Effector CD4-positive, alpha-beta T cell (primary cell): ENCODE measurements at places on chromosomes 1 and 21.

GRCh38 chr1:25889470-25889869 is 14.0 kb upstream of the PAQR7 start:
- no peak for DNase-seq

GRCh38 chr1:45686015-45686287 is 382 bp downstream of the GPBP1L1 start:
- DNase-seq = peak; percentile 66

GRCh38 chr1:242610209-242610608 is 85.7 kb upstream of the PLD5 start:
- no peak for DNase-seq

DNA sequence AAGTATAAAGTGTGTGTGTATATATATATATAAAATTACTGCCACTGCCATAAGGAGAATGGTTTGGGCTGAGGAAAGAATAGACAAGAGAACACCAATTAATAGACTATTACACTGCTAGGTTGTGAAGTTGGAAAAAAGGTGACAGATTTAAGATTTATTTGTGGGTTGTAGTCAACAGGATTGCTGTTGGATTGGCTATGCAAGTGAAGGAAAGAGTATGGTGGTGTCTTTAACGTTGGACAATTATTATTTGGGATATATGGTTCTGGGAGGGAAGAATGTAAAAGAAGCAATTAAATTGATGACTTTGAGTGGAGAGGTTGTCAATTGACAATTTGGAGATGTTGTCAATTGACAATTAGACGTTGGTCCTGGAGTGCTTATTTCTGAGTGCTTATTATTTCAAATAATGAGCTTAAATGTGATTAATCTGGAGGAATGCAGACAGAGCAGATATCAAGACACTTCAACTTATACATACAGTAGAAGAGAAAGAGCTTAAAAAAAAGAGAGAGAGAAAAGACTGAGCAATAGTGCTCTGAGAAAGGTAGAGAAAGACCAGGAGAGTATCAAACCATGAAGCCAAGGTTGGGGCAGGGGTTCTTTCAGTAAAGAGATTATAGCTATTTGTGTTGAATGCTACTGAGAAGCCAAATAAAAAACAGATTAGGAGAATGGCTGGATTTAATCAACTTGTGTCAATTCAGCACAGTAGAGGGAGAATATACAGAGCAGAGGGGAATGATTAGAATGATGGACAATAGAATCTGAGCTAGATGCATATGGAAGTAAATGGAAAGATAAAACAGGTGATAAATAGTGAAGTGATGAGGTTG is 9.7 kb downstream of the PTGS2 start:
- no peak for DNase-seq

GRCh38 chr1:181448461-181448860 is 34.9 kb upstream of the CACNA1E start:
- no peak for DNase-seq

DNA sequence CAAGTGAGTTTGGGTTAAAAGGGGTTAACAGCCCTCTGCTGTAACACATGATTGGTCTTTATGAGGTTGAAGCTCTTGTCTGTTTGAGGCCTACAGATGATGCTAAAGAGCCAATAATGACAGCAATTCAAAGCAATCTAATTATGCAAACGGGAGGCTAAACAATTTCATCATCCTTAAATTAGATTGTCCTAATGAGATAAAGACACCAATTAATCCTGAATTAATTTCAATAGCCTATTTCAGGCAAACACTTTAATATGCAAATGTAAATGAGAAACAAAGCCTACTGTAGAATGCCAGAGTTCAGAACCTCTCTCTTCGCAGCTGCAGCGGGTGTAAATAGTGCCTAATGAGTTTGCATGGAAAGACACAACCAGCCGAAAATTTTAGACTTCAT is 504.7 kb upstream of the PBX1 start:
- DNase-seq = no peak

DNA sequence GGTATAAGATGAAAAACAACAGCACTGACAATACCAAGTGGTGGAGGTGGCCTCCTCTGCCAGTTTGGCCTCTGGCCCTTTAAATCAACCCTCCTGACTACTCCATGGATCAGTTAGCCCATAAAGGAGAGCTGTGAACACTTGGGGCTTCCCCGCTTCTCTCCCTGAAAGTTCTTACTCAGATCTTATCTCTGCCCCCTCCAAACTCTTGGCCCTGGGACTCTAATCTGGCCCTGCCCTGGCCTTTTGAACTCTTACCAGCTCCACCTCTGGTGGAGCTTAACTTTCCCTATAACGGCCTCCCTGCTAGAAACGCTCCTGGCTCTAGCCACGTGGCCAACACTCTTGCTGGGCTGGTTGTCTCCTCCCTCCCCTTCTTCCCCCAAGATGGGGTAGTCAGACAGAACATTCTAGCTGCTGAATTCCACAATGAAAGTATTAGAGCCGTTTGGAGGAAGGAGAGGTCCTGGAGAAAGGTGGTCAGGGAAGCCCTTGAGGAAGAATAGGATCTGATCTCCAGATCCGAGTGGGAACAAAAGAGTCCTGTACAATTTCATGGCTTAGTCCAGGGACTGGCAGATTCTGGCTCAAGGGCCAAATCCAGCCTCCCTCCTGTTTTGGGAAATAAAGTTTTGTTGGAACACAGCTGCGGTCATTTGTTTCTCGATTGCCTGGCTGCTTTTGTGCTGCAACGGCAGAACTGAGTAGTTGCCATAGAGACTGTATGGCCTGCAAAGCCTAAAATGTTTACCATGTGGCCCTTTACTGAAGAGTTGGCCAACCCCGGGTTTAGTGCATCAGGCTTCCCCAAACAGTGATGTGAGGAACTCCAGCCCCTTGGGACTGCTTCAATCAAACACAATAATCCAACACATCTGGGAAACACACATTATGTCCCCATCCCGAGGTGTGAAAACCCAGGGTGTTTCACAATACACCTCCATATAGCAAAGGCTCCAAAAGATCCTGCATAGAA is 9.5 kb upstream of the PIGR start:
- DNase-seq = no peak

DNA sequence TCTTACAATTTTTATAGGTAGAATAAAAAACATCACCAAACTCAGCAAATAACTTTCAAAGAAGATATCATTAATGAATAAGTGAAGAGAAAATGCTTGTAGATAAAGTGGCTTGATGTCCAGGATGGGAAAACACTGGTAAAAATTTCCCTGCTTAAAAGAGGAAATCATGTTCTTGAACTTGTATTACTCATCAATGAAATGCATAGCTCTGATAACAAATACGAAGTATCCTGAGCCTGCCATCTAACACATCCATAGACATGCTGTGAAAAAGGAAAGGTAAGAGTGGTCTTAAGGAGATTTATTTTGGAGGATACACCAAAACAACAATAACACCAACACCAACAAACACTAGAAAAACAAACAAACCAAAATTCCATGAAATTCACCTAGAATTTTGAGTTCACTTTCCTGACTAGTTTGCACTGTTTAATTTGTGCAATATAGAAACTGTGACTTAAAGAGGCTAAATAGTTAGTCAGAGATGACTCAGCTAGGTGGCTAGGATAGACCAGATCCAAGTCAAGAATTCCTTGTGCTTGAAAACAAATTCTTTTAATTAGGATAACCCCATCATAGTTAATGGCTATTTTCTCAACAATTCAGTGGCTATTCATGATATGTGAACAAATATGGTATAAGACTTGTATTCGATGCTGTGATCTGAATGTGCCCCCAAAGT is 179.8 kb upstream of the KCNK2 start:
- no peak for DNase-seq

DNA sequence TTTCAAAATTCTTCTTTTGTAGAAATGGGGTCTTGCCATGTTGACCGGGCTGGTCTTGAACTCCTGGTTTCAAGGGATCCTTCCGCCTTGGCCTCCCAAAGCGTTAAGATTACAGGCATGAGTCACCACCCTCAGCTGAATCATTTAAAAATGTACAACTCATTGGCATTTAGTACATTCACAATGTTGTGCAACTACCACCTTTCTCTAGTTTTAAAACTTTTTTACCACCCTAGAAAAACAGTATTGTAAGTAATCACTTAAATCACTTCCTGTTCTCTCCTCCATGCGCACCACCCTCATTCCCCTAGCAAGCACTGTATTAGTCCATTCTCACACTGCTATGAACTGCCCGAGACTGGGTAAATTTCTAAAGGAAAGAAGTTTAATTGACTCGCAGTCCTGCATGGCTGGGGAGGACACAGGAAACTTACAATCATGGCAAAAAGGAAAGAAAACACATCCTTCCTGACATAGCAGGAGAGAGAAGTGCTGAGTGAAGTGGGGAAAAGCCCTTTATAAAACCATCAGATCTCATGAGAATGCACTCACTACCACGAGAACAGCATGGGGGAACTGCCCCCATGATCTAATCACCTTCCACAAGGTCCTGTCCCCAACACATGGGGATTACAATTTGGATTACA is 14.4 kb upstream of the THEM5 start:
- no peak for DNase-seq

- DNase-seq = no peak
Measured at GRCh38 chr1:203621559-203622262, 4.9 kb upstream of the ATP2B4 start.

DNA sequence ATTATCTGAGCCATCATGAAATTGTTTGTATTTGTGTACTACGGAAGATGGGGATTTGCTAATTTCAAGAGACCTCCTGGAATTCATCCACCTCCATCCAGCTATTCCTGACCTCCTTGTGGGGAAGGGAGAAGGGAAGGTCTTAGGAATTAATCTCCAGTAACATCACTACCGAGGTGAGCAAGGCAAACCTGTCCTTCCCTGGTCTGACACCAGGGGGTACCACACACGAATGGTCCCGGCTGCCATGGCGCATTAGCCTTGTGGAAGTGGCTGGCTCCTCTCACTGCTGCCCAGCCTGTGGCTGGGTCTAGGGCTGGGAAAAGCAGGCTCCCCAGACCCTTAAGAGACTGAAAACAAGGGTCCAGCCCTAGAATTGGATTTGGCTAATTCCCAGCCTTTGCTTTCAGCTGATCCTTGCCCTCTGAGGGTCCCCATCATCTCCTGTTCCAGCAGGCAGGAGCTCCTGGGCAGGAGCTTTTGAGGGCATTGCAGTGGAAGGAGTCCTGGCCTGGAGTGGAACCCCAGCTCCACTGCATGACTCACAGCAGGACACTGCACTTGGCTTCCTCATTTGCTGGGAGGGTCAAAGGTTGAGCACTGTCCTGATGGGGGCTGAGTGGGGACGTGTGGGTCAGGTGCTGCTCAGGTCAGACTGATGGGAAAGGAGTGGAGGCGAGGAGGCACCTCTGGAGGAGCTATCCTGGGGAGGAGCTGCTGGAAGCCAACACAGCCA is 34.8 kb downstream of the RIMS3 start:
- no peak for DNase-seq

GRCh38 chr1:40895601-40896000 is 33.4 kb upstream of the CITED4 start:
- no peak for DNase-seq

- DNase-seq = no peak
Measured at GRCh38 chr1:101065575-101065974, 40.0 kb upstream of the DPH5 start.

DNA sequence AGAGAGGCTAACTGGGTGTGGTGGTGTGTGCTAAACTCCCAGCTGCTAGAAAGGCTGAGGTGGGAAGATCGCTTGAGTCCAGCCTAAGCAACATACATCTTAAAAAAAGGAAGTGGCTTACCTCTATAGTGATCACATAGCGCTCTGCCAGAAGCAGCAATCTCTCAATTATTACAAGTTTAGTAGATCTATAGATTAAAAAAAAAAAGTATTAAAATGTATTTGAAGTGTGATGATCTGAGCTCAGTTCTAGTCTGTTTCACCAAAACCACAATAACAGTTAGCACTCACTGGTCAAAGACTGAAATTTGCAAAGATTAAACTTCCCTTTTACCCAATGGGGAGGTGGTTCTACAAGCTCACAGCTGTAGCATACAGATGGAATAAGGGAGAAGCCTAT is 76.3 kb downstream of the USP24 start:
- DNase-seq = no peak

DNA sequence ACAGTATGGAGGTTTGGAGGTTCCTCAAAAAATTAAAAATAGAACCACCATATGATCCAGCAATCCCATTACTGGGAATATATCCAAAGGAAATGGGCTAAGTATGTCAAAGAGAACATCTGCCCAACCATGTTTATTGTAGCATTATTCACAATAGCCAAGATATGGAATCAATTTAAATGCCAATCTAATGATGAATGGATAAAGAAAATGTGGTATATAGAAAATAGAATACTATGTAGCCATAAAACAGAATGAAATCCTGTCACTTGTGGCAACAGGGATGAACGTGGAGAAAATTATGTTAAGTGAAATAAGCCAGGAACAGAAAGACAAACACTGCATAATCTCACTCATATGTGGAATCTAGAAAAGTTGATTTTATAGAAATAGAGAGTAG is 201.7 kb upstream of the AJAP1 start:
- DNase-seq = no peak

GRCh38 chr21:15309721-15310120 is 244.9 kb upstream of the NRIP1 start:
- no peak for DNase-seq

DNA sequence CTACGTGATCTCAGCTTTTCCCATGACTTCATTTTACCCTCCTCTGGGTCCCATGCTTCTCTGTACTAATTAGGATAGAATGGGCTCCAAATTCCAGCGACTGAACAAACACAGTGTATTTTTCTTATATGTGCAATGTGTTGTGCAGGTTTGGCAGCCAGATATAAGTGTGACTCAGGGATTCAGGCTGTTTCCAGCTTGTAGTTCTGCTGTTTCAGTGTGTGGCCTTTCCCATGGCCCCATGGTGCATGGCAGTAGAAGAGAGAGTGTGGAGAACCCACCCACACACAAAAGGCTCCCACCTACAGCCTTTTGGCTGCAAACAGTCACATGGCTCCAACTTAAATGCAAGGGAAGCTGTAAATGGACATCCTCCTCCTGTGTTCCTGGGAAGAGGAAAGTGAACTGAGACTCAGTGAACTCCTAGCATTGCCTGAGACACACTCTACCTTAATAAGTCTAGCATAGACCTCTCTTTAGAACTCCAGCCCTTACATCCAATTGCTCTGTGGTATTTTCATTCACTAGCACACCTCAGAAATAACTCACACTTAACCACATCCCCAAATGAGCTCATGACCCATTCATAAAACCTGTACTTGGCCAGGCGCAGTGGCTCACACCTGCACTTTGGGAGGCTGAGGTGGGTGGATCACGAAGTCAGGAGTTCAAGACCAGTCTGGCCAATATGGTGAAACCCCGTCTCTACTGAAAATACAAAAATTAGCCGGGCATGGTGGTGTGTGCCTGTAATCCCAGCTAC is 58.7 kb downstream of the KIAA0040 start:
- DNase-seq = no peak

- no peak for DNase-seq
Measured at GRCh38 chr21:36218691-36219090, 62.1 kb downstream of the DOP1B start.

DNA sequence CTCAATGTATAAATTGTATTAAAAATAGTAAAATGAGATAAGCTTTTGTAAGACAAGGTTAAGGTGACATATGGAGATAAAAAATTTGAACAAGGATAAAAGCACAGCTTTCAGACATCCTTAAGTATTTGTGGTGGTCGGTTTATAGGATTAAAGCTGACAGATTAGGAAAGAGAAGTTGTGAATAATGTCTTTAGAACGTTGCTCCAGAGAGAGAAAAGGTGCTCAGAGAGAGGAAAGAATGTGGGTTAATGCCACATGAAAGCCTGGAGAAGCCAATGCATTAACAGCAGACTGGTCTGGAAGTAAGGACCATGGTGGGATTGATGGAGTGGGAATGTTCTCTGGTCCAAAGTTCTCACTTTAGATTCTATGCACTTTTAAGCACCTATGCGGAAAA is 44.8 kb downstream of the ATP6V1G3 start:
- no peak for DNase-seq

- no peak for DNase-seq
Measured at GRCh38 chr1:36298640-36299039, 7.5 kb upstream of the SH3D21 start.
